ENCODE measurements at places on chromosomes 16 and 17.

DNA sequence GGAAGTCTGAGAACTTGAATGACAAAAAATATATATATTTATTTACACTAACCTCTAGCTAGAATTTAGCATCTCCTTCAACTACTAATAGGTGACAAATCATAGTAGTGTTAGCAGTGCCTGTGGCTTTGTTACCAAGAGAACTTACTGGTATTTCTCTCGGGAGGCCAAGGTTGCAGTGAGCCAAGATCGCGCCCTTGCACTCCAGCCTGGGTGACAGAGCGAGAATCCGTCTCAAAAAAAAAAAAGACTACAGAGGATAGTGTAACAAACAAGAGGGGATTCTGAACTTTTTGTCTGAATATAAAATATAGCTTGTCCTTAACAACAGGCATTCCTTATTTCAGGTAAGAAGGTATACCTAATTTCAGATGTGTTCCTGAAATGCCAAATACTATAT is 1.3 kb upstream of the SUZ12 start:
- no peak for DNase-seq

DNA sequence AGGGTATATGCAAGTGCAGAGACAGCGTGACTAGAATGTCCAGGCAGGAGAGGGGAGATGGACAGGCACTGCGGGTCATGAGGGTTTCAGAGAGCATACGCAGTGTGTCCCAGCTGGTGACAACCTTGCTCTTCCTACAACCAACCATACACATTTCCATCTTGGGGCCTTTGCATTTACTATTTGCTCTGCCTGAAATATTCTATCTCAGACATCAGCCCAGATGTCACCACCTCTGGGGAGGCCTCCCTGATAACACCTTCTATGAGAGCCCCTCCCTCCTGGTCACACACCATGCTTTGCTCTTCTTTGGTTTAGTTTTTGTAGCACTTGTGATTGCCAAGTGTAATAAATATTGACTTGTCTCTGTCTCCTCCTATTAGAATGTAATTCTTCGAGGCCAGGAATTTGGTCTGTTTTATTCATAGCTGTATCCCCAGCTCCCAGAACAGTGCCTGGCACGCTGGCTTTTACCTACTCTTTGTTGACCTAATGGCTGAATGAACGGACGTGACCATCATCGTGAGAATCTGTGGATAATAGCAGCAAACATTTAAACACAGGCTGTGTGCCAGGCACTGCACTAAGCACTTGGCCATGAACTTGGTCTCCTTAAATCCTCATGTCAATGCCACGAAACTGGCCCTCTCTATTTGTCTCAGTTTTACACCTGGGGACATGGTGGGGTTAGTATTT is 51.9 kb downstream of the PLCG2 start:
- DNase-seq, result no peak

- no peak for DNase-seq
These were observed 52.6 kb downstream of the ZFHX3 start for GRCh38 chr16:72995151-72995881.

DNA sequence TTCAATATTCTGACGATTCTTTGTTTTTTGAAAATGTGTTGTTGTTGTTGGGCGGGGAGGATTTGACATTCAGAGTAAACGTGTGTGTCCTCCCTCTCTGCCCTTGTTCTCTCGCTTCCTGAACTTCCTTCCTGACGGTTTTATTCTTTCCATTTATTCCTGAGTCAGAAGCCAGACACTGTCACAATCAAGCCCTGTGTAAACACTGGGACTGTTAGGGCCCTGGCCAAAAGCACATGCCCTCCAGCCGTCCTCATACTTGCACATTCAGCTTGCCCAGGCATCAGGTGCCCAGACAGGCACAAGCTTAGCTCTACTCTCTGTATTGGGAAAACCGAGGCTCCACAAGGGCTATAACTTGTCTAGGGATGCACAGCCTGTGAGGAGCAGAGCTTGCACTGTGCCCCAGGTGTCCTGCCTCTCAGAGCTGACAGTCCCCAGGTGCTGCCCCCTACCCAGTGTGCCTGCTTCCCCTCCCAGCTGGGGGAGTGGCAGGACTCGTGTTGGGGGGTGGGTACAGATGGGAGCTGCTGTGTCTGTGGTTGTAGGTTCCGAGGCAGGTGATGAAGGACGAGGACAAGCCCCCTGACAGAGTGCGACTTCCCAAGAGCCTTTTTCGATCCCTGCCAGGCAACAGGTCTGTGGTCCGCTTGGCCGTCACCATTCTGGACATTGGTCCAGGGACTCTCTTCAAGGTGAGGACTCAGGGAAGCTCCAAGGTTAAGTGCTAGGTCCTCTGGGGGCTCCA is 9.7 kb downstream of the ADGRG3 start:
- no peak for DNase-seq

DNA sequence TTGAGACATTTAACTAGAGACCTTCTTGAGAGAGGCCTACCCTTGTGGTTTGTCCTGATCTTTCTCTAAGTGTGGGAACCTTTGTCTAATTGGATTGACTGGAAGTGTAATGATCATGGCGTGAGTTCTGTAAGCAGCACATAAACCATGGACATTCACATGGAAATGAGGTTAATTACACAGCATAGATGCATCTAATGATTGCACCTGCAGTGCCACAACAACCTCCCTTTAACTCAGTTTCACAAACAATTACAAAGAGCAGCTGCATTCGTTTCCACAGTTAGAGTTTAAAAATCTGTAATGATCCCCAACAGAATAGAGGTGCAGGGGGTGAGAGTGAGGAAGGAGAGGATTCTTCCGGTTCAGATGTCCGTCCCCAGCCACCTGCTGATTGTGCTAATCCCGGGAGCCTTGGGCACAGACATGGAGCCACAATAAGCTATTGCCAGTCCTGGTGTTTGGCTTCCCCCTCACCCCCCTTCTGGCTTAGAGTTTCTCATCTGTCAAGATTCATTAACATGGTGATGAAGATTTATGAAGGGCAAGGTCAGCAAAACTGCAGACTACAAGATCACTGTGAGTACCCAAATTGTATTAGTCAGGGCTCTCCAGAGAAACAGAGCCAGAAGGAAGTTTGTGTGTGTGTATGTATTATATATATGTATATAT is 659.2 kb upstream of the SOX9 start:
- no peak for DNase-seq

GRCh38 chr16:86248310-86248905 is 261.9 kb upstream of the FOXF1 start:
- DNase-seq, result no peak

- no peak for DNase-seq
These were observed 56.1 kb downstream of the BANP start for GRCh38 chr16:88007321-88007731.

DNA sequence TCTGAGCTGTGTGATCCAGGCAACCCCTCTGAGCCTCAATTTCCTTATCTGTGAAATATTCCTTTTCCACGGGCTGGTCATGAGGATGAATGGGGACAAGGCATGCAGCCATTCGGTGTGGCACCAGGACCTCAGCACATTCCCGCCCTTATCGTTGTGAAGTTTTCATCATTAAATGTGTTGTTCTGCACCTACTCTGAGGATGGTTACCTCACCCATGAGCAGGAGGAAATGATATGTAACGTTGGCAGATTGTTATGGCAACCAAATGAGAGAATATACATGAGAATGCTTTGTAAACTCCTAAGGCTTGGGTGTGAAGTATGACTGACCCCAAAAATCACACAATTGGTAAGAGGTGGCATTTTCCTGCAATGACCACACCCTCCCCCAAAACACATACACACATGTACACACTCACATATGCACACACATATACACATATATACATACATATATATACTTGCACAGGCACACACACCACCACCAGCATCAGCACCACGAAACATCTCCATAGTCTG is 39.5 kb downstream of the SMARCE1 start:
- no peak for DNase-seq

- DNase-seq, result no peak
These were observed 51.4 kb upstream of the SLC25A19 start for GRCh38 chr17:75340631-75341030.

DNA sequence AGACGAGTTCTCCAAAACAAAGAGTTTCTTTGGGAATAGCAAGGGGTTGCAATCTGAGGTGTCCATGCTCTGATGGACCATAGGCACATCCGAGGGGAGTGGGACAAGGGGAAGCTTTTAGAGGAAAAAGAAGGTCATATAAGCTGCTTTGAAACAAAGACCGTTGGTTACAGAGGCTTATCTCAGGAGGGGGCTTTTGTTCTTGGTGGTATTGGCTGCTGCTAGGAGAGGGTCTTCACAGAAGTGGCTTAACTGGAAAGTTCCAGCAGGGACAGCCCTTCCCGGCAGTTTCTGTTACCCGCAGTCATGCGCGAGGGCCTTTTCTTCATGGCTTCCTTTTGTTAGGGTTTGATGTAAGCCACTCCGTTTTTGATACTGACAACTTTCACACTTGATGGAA is 76.0 kb downstream of the RAP1GAP2 start:
- no peak for DNase-seq

- no peak for DNase-seq
These were observed 122.6 kb downstream of the SOCS1 start for GRCh38 chr16:11133344-11133943.

GRCh38 chr17:794876-795275 is 12.7 kb downstream of the MRM3 start:
- DNase-seq, result peak; percentile 43

- DNase-seq, result no peak
These were observed 14.1 kb upstream of the G6PC1 start for GRCh38 chr17:42886283-42887176.

DNA sequence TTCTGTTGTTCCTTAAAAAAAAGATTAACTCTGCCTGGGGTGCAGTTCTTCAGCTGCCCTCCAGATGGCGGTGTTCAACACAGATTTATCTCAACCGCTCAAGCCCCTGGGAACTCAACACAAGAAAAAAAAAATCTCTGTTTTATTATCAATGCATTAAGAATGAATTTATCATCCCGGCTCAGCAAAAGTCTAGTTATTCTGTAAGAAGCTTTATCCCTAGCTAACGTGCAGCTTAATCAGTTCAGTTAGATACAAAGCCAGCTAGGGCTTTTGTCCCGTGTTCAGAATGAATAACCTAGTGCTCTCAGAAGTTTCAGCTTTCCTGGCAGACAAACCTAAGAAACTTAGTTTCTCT is 475.9 kb upstream of the CCL2 start:
- peak; percentile 34 for DNase-seq
